Suprapubic skin (tissue), 4 donors: ENCODE measurements at places on chromosomes 16 and 17. TPM values are rescaled to one million over a fixed set of nuclear protein-coding genes. Genes with fewer than 3 reads are reported as not detected.

Gene EXOC3L1
- total RNA-seq = 1.8 TPM

Gene CCL17
- not detected for total RNA-seq

Gene TMEM132E
- total RNA-seq = not detected

Gene RAB26
- total RNA-seq = 0.64 TPM

Gene ITGAX
- 1.1 TPM for total RNA-seq

Gene OTOP3
- not detected for total RNA-seq

Gene PFAS
- 18.2 TPM for total RNA-seq

Gene IL21R
- total RNA-seq = 0.25 TPM

Gene TCAP
- total RNA-seq = 1.1 TPM

Gene ATAD5
- total RNA-seq = 3.0 TPM

Gene ABCA10
- total RNA-seq = 1.5 TPM

Gene TEFM
- 7.7 TPM for total RNA-seq

Gene TP53TG3
- not detected for total RNA-seq

Gene TBX6
- total RNA-seq = 4.9 TPM

Gene KRTAP1-1
- 46.0 TPM for total RNA-seq

GRCh38 chr16:88536971-88537751 lies 33.0 kb upstream of the ZC3H18 start:
- no peak for DNase-seq

GRCh38 chr17:44361292-44362260 lies 2.1 kb downstream of the FAM171A2 start:
- DNase-seq = no peak

GRCh38 chr17:60971515-60972369 lies 294.1 kb downstream of the BCAS3 start:
- DNase-seq = no peak

DNA sequence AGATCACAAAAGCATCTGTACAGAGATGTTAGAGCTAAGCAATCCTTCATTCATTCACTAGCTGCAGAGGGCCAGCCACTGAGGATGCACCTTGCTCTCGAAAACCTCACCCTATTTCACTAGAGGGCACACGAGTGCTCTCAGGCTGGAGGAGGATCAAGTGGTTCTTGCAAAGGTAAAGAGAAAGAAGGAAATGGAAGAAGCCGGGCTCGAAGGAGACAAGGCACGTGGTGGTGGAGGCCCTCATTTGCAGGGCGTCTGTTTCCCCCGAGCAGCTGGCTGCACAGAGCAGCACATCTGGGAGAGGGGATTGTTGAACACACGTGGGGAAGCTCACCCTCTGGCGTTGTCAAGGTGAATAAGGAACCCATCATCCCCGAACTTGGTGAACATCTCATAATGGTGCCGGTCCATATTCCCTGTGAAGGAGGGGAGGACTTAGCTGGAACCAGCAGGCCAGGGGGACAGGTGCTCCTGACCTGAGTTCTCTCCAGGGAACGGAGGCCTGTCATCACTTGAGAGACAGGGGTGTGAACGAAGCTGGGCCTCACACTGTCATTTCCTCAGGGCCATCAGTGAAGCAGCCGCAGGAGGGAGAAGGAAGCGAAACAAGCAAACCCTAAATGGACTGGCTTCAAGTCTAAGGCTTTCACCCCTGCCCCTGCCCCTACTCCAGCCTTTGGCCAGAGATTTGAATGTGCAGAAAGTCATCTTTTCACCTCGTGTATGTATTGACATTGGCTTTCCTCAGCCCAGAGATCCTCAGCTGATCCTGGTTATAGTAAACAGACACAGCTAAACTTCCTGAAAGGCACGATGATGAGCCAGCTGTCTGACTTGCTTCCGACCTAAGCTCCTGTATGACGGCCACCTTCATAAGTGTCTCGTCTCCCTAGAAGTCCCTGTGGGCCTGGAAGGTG lies 27.6 kb downstream of the PRKAR1A start:
- DNase-seq = no peak

DNA sequence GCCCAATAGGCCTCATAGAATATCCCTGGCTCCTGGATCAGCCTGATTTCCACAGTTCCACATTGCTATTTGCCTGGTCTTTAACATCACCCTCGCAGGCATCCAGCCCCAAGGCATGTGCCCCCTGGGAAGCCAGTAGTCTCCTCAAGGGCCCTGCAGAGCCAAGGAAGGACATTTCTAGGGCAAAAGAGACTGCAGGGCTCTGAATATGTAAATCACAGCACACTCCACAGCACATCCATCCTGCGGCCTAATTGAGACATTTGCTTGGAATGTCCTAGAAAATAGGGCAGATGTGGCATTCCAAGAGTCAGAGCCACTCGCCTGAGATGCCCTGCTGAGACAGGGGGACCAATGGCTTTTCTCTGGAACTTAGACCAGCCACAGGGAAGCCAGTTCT lies 11.4 kb upstream of the C16orf78 start:
- DNase-seq = peak; percentile 18

- DNase-seq = no peak
Observed at GRCh38 chr16:31148281-31148728, 1.6 kb downstream of the PRSS36 start.

DNA sequence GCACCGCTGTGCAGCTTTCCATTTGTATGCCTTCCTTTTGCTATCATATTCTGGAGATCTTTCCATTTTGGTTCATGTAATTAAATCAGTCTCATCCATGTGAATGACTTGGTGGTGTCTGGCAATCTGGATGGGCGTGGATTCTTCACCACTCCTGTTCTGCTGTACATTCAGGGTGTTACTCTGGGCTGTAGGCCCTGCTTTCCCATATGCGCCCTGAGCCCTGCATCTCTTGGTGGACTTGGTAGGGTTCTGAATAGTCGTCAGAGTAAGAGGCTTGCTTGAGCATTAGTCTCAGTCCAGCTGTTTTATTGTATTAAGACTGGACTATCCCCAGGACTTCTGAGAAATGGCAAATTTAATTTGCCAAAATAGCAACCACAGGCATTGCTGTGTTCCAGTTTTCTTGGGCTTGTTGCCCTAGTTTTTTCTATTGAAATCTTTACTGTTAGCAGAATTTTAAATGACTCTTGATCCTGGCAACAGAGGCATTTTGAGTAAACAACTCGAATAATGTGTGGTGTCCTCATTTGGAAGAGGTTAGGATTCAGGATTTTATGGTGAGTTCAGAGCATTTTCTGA lies 14.9 kb downstream of the BANP start:
- DNase-seq = no peak

DNA sequence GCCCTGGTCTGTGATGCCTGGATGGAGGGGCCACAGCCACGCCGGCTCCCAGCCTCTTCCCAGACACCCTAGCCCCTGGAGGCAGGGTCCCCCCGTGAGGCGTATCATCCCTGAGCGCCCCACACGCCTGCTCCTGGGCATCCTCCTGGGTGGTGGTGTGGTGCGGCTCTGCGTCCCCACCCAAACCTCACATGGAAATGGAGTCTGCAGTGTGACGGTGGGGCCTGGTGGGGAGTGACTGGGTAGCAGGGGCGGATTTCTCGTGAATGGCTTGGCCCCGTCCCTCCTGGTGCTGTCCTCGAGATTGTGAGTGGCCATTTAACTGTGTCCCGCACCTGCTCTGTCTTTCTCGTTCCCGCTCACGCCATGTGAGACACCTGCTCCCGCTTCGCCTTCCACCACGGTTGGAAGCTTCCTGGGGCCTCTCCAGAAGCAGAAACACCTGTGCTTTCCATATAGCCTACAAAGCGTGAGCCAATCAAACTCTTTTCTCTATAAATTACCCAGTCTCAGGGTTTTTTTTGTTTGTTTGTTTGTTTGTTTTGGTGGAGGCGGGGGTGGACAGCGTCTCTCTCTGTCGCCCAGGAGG lies 5.9 kb upstream of the SSTR5 start:
- no peak for DNase-seq

- no peak for DNase-seq
Observed at GRCh38 chr17:15943971-15944758, 765 bp upstream of the ADORA2B start.

GRCh38 chr17:12180644-12181261 lies 160.1 kb downstream of the MAP2K4 start:
- no peak for DNase-seq

DNA sequence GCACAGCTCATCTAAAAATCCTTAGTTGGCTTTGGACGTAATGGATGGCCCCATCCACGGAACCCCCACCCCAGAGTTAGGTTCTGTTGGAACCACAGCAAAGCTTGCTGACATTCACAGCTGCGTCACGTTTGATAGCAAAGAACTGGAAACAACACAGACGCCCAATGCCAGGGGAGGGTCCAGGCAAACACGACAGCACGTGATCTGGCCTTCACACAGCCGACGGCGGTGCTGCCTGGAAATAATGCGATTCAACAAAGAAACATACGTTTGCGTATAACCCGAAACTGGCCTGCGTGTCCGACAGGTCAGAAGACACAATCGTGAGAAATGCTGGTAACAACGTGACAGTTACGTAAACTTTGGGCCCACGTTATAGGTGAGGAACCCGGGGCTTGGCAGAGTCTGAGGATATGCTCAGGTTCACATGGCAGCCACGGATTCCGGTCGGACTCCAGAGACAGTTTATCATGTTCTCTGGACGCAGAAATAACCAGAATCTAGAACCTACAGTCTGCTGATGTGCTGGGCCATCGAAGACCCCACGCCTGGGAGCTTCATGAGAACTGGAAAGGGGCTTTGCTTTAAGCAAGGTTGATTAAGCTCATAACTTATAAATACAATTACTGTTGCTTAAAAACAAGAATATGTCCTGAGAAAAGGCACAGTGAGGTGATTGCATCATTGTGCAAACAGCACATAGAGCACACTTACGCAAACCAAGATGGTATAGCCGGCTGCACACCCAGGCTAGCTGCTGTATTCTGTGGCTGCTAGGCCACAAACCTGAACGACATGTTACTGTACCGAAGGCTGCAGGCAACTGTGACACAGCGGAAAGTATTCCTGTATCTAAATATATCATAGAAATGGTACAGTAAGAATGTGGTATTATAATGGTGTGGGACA lies 70.4 kb downstream of the RPH3AL start:
- DNase-seq = peak; percentile 54

- DNase-seq = no peak
Observed at GRCh38 chr16:31202414-31203375, at the start of gene PYCARD. Gene PYCARD, minus strand, starts transcription at chr16:31202760. Its CDS starts 70 bp downstream, at chr16:31202690.

GRCh38 chr17:5511401-5512225 lies 25.2 kb downstream of the MIS12 start:
- no peak for DNase-seq

DNA sequence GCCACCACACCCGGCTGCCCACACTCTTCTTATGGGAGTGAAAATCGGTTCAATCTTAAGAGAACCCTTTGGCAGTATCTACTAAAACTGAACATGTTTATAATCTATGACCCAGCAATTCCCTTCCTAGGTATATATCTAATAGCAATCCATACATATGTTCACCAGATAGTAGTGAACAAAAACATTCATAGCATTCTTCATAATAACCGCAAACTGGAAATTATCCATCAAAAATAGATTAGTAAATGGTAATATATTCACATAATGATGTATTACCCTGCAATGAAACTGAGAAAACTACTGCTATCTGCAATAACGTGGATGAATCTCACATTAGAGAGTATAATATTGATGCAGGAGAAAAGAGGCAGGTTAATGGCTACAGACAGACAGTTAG lies 23.1 kb downstream of the COPRS start:
- DNase-seq = no peak

DNA sequence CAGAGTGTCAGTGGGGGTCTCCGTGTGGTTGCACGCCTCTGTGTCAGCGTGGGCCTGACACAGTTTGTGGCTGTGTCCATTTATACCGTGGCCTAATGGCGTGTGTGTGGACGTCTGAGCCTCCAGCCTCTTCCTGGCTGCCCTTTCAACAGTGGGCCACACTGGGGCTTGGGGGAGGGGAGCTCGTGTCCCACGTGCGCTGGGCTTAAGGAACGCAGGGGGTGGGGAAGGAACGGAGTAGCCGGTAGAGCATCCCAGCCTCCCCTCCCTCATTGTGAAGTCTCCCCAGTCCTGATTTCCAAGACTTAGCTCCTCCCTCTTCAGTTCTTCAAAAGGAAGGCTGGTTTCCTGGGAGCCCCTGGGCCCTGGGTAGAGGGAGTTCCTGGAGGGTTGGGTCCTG lies 9.5 kb upstream of the HES7 start:
- DNase-seq = no peak

DNA sequence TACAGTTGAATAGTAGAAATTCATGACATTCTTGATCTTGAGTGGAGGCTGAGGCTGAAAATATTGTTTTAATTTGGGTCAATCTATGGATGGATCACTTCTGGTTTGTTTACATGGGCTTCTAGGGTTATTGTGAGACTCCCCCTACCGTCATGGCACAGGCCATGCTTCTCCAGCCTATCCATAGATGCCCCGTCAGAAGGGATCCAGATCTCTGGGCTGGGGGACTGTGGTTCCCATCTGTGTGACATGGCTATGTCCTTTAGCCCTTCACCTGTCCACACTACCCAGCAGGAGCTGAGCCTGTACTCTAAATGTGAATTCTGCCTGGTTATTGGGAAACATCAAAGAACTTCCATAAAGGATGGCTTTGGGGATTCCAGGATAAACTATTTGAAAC lies 160.4 kb downstream of the ABCC12 start:
- DNase-seq = no peak

DNA sequence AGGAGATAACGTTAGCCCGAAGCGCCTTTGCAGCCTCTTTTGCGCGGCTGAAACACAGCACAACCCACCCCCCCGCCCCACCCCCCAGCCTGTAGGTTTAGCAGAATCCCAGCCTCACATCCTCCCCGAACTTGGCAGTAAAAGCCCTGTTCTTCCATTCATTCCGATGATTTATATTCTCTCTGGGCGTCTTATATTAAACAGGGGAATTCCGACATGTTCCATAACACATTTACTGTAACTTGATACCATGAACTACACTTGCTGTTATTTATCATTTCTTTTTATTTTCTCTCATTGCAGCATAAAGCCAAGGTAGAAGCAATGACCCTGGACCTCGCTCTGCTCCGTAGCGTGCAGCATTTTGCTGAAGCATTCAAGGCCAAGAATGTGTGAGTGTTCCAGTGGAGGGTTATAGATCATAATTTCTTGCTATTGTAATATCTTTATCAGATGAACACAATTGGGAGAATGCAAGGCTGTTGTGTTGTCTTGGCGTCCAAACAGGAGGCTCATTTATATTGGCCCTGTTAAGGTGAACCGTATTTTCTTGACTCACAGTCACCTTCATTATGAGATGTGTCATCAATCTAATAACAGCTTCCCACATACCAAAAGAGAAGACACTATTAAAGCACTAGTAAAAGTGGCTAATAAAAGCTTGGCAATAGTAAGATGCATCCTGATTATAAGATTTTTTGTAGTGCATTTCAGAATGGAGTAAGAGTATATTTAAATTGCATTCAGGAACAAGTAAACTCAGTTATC lies 287.3 kb downstream of the WWOX start:
- DNase-seq = no peak

DNA sequence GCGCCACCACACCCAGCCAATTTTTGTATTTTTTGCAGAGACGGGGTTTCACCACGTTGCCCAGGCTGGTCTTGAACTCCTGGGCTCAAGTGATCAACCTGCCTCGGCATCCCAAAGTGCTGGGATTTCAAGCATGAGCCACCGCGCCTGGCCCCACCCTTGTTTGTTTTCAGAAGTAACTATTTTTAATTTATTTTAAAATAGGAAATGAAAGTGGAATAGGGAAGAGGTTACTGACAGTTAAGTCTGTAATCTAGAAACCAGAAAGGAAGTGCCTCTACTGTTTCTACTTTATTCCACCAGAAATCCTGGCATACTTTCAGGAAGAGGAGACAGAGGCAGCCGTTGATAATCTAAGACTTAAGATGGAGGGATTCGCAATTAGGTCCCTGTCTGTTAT lies 225.6 kb downstream of the TANC2 start:
- no peak for DNase-seq
